ENCODE measurements at places on chromosomes 7 and 10.
A peak's percentile ranks its signal among the peaks of the same experiment; 100 is the strongest.

DNA sequence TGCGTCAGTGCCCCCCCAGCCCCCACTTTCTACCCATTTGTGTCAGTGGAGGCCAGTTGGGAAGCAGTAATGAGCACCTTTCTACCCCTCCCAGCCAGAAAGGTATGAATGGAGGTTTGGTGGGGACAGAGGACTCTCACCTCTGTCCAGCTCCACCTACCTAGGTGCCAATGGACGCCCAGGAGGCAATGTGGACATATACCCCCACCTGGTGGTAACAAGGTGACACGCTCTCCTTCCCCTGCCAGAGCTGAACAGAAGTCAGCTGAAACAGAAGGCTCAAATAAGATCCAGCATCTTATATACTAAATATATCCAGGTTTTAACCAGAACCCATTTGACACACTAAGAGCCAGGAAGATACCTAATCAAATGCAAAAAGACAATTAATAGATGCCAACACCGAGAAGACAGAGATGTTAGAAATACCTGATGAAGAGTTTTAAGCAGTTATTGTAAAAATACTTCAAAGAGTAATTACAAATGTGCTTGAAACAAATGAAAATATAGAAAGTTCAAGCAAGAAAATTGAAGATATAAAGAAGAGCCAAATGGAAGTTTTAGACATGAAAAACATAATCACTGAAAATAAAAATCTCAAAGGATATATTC is 18.4 kb upstream of the SORCS3 start:
- no peaks in the 10 kb centered on the region for H3K4me1 ChIP-seq
- H3K27ac ChIP-seq: no peak overlapping the region
- H3K4me3 ChIP-seq: no peak overlapping the region
- no peaks in the 10 kb centered on the region for H3K36me3 ChIP-seq
- DNase-seq: no peak

- DNase-seq: no peak
- H3K27me3 ChIP-seq: no peaks in the 10 kb centered on the region
- H3K4me3 ChIP-seq: no peak overlapping the region
- H3K4me1 ChIP-seq: peaks cover 3% of the 10 kb centered on the region
Observed at GRCh38 chr10:71681977-71682376, 37.6 kb downstream of the C10orf105 start.

DNA sequence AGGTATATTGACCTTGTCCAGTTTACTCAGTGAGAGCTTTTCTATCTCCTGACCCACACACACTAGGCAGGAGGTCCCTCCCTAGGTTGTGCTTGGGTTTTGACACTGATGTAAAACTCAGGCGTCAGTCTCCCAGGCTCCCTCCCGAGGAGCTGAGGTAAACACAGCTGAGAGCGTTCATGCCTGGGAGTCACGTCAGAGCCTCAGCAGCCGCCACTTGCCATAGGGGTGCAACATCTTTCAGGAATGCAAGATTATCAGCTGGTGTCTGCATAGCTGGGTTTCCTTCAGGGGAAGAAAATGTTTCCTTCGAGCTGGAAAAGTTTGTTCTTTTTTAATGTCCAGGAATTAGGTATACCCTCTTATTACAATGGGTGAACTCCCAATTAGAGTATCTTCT is 70.6 kb downstream of the FGFR2 start:
- no peaks in the 10 kb centered on the region for H3K36me3 ChIP-seq
- H3K27ac ChIP-seq: no peak overlapping the region
- DNase-seq: no peak
- H3K27me3 ChIP-seq: no peaks in the 10 kb centered on the region
- H3K4me1 ChIP-seq: no peaks in the 10 kb centered on the region
- H3K4me3 ChIP-seq: no peak overlapping the region

DNA sequence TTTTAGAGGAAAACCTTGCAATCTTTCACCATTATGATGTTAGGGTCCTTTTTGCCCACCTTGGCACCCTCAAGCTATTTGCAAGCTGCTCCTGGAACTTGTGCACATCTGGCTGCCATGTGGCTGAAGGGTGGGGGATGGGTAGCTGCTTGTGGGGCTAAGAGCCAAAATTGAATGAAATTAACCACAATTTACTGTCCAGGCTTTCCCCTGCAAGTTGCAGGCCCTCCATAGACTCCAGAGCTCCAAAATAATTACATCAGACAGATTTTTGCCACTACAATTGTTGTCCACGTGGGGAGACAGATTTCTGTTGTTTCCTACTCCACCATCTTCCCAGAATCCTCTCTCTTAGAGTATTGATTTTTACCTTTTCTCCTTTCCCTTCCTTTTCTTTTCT is 19.1 kb downstream of the PI4K2A start:
- DNase-seq: no peak
- H3K27ac ChIP-seq: no peak overlapping the region
- no peaks in the 10 kb centered on the region for H3K4me1 ChIP-seq

DNA sequence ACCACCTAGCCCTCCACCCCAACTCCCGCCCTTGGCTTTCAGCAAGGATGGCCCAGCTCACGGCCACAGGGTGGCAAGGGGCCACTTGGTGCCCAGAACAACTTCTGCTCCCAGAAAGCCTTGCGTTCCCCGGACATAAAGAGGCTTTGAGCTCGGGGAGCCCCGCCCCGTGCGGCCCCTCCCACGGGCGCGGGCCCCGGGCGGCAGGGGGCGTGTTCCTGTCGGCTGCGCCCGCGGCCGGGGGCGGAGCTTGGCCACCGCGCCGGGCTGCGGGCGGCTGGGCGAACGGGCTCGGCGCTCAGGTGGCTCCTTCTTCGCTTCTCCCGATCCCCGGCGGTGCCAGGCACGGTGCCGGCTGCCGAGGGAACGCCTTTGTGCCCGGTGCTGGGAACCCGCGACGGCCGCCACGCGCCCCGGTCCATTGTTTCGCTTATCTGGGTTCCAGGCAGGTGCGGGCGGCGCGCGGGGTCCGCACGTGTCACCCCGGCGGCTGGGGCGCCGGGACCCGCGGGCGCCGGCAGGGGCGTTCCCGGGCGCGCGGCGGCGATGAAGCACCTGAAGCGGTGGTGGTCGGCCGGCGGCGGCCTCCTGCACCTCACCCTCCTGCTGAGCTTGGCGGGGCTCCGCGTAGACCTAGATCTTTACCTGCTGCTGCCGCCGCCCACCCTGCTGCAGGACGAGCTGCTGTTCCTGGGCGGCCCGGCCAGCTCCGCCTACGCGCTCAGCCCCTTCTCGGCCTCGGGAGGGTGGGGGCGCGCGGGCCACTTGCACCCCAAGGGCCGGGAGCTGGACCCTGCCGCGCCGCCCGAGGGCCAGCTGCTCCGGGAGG is at the start of gene NFE2L3:
TSS of gene NFE2L3 (plus strand) at position 246 of the 829 bp plus-strand sequence. CDS start at position 547, 301 bp downstream.
- no peaks in the 10 kb centered on the region for H3K27me3 ChIP-seq
- H3K4me3 ChIP-seq: peak within 1 kb of the TSS; percentile 61
- H3K4me1 ChIP-seq: peaks cover 40% of the 10 kb centered on the region

Data from upper lobe of right lung (tissue), 1 donor.